ENCODE measurements at places on chromosomes 3 and 15.

GRCh38 chr3:178195824-178196223, 340.4 kb upstream of the KCNMB2 start:
- peak; percentile 70 for DNase-seq

DNA sequence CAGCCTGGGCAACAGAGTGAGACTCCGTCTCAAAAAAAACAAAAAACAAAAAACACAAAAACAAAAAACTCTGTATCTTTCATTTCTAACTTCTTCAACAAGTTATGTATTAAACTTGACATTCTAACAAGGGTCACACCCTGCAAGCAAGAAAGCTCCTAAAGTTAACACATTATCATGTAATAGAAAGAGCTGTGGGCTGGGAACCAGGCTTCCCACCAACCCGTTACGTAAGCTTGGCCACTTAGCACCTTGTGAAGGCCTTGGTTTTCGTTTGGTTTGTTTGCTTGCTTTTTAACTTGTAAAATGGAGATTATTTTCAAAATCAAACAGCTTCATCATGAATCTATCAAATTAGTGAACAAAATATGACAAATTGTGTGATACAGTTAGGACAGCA, 47.0 kb downstream of the HEG1 start:
- no peak for DNase-seq

- no peak for DNase-seq
These were observed 98.5 kb upstream of the MME start for GRCh38 chr3:154981664-154982063.

DNA sequence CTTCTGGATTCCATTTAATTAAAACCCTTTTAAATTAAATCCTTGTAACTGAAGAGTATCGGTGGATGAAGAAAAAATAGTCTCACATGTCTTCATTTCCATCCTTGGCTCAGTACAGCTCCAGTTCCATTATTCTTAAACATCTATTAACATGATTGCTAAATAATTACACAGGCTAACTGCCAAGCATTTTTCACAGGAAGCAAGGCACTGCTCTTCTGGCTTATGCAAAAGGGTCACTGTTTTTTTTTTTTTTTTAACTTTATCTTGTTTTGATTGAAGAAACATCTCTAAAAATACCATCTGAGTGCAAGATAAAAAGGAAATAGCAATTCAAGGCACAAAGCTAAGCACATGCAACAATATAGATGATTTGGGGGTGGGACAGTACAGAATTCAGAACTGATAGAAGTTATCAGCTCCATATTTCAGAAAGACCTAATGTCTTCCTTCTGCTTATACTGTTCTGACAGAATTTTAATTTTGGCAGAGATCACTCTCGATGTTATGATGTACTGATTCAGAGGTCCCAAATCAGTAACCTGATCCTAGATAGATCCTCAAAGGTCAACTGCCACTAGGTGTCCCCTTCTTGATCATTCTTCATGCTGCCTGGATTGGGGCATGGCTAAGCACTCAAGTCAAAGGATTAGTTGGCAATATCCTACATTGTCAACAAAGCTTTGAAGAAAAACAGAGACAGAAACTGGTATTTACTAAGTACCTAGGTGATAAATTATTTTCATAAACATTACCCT, 57.8 kb upstream of the ACTC1 start:
- DNase-seq, result peak; percentile 20

DNA sequence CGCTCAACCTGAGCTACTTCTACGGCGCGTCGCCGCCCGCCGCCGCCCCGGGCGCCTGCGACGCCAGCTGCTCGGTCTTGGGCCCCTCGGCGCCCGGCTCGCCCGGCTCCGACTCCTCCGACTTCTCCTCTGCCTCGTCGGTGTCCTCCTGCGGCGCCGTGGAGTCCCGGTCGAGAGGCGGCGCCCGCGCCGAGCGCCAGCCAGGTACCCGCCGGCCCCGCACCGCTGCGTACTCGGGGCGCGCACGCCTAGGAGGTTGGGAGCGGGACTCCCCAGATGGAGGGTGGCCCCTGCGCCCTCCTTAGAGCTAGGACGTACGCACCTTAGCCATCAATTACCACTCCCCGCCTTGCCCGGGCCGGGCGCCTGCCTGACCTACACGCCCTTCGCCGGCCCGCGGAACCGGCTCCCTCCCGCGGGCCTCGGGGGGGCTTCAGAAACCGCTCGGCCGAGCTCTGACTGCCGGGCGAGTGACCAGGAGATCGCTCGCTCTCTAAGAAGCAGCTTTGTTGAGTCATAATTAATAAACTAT, 466 bp downstream of the NFKBIZ start:
- DNase-seq, result peak; percentile 68

GRCh38 chr15:57532731-57533447, 58.8 kb upstream of the MYZAP start:
- DNase-seq, result no peak

DNA sequence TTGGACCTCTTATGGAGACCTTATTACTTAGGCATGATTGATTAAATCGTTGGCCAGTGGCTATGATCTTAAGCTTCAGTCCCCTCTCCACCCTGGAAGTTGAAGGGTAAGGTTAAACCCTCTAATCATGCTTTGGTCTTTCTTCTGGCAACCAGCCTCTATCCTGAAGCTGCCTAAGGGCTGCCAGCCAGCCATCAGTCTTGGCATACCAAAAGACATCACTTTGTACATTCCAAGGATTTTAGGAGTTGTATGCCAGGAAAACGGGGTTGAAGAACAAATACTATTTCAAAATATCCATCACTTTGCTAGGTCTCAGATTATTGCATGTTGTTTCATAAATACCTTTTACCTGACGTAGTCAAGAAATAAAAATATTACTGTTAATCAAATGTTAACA, 28.9 kb downstream of the UBE2E2 start:
- DNase-seq, result peak; percentile 46

- DNase-seq, result no peak
These were observed 267.7 kb downstream of the PTPRG start for GRCh38 chr3:61828880-61829721.

- peak; percentile 63 for DNase-seq
These were observed 42.0 kb downstream of the PML start for GRCh38 chr15:74036271-74037170.

GRCh38 chr3:188071636-188072035, 82.3 kb upstream of the LPP start:
- DNase-seq, result no peak

DNA sequence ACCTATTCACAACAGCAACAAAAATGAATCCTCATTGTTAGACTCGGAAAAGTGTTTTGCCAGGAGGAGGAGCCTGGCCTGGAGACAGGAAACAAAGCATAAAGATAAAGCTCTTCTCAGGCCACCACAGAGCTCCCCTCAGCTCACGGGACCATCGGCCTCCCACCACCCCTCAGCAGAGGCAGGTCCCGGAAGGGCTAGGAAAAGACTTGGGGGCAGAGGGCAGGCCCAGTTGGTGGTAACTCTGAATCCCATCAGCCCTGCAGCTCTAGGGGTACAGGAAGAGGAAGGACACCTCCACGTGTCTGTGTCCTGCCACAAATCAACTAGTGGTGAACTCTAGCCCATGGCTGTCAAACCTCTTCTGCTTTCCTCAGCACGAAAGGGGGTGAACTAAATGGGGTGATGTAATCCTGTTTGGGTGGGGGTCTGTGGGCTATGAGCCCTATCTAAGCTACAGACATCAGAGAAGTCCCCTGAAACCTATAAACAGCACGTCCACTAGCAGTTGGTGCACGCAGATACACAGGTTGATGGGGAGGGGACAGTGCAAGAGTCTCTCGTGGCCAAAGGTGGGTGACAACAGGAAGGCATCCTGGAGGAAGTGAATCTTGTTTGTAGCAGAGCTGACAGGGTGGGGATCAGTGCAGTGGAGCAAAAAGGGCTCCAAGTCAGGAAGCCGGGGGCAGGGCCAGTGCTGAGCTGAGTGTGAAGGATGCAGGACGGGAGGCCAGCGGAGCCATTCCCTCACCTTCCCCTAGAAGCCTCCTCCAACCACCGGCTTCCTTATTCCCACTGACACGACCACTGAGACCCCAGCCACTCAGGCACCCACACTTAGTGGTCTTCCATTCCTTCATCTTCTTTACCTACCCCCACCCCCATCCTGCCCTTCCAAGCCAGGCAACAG, 111.1 kb upstream of the HACD2 start:
- DNase-seq, result no peak

- DNase-seq, result no peak
These were observed 40.4 kb upstream of the IGF2BP2 start for GRCh38 chr3:185865247-185865646.

GRCh38 chr3:124203292-124203691, 211.4 kb upstream of the ROPN1 start:
- DNase-seq, result no peak

- peak; percentile 59 for DNase-seq
These were observed 6.5 kb downstream of the TPM1 start for GRCh38 chr15:63048776-63049665.

DNA sequence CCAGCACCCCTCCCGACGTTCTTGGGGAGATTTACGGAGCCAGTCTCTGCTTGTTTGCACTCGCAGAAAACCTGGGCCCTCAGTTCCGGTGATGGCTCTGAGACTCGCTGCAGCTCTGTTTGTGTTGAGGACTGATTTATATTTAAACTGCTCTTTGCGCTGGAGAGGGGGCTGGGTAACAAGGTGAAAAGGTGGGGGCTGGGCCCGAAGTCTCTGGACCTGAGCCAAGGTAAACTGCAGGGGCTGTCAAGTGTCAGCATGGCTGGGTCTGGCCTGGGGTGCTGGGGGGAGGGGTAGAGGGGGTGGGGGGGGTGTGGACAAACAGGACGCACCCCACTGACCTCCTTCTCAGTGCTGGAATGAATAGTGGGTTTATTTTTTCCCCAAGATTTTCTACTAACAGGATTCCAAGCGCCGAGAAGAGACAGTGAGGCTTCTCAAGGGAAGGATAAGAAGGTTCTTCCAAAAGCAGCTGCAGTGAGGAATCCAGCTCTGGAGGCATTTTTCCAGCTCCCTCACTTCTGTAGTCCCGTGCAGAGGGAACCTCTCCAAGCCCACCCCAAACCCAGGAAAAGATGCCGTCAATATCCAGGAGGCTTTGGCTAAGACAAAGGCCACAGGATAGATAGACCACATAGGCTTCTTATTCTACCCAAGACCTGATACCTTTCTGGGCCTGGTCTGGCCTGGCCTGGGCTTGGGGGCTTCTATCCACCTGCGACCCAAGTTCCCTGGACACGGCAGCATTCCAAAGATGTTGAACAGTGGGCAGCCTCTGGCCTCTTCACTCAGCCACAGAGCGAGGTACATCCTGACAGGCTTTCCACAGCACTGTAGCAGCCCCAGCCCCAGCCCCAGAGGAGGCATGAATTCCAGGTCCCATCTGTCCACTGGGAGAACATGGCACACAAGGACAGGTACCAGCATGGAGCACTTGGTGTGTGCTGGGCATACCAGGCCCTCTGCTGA, 938 bp upstream of the SLCO2A1 start:
- DNase-seq, result no peak

- DNase-seq, result no peak
These were observed 234.1 kb downstream of the MEX3B start for GRCh38 chr15:81811736-81812135.

DNA sequence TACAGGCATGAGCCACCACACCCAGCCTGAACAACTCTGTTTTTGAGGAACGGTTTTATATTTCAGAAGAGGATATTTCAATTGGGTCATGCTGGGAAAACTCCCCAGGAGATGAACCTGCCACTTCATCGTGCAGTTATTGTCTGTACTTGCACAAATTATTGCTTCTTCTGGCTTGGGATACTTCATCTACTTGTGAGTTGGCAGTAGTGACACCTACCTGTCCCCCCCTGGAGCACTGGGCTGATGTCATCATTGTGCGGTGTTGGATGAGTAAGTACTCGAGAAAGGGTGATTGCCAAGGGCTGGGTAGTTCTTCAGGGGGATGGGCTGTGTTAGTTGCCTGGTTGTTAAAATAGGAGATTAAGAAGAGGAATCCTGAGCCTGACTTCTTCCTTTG, 85.1 kb upstream of the SAMMSON start:
- DNase-seq, result no peak

DNA sequence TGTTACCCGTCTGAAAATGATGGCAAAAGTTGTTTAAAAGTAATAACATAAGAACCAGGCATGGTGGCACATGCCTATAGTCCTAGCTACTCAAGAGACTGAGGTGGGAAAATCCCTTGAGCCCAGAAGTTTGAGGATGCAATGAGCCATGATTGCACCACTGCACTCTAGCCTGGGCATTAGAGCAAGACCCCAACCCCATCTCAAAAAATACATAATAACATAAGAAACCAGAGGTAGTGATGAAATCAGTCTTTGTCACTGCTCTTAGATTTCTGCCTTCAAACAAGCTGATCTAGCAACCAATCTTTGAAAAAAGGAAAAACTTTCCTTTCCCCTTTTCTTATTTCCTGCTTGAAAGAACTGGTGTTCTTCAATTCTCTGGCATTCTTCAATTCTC, 71.3 kb downstream of the TMCC1 start:
- no peak for DNase-seq

DNA sequence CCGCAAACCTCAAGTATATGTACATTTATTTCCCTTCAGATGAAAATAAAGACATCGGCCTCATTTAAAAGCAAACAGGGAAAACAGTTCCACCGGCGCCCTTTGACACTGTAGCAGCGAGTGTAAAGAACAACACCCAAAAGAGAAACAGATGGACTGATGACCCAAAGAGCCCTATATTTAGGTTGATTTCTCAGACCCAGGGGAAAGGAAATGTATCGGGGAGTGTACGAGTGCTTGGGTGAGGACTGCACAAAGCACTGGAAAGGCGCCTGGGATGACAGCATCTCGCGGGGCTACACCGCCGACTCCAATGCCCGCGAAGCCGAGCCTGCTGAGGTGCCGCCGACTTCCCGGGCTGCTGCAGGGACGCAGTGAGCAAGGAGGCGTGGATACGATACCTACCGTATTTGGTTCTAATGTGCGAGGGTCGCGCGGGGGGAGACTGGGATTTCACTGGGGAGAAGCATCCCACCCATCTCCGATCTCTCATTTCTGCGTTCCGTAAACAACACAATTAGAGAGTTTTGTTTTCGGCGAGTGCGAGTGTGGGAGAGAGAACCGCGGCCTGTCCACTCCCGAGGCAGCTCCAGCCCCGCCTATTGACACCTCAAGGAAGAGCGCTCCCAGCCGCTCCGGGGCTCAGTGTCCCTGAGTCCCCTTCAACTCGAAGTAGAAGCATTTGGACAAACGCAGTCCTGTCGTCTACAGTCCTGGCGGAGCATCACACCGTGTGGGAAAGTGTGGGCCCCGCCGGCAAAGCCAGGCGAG, 2.0 kb downstream of the MECOM start:
- peak; percentile 79 for DNase-seq

DNA sequence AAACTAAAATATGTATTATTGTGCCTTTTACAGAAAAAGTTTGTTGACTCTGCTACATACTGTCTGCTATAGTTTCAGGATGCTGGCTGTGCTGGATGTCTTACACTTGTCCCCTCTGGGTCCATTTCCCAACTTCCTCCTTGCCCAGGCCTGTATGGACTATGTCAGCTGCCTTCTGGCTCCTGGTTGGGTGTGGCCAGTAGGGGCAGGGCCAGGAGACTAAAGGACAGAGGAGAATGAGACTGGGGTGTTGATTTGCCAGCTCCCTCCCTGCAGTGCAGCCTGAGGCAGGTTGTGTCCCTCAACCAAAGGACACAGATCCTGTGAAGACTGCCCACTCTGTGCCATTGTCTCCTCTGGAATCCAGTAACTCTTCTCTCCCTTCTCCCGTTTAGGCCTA, 90.6 kb upstream of the UBE2E2 start:
- DNase-seq, result no peak

Measured in adipocyte (in vitro differentiated cells).